ENCODE measurements at places on chromosomes 3 and 15. TPM values are rescaled to one million over a fixed set of nuclear protein-coding genes. Genes with fewer than 3 reads are reported as not detected.

GRCh38 chr3:81549388-81549787 is 212.1 kb downstream of the GBE1 start:
- no peak for DNase-seq

- no peak for DNase-seq
These were observed 3.4 kb downstream of the CLDND1 start for GRCh38 chr3:98519351-98519750.

GRCh38 chr15:77527164-77527778 is 105.4 kb downstream of the LINGO1 start:
- no peak for DNase-seq

- no peak for DNase-seq
These were observed 204.5 kb upstream of the CMC1 start for GRCh38 chr3:28036599-28037575.

GRCh38 chr15:39326306-39326975 is 254.4 kb upstream of the THBS1 start:
- DNase-seq: no peak

DNA sequence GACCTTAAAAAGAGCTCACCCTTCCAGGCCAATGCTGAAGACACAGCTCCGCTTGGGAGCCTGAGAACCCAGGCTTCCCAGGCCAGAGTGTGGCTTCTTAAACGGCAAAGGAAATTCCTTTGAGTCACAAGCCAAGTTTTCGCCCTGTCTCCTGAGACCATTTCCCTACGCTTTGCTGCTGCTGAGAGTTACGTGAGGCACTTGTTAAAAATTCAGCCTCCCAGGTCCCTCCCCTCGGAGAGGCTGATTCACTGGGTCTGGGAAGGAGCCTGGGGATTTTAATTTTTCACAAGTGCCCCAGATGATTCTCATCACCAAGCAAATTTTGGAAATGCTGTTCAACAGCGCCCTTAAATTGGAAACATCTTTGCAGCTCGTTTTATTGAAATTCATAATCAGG is 25.5 kb downstream of the RLBP1 start:
- DNase-seq: no peak

GRCh38 chr3:13414040-13414729 is 5.9 kb downstream of the NUP210 start:
- DNase-seq: no peak

The FBXO40 gene
- 0.02 TPM for polyA plus RNA-seq

The SCAMP5 gene
- 26.6 TPM for polyA plus RNA-seq

The PLA2G4E gene
- 0.03 TPM for polyA plus RNA-seq

The ZBED2 gene
- 0.37 TPM for polyA plus RNA-seq
